ENCODE measurements at places on chromosomes 6 and 20.

DNA sequence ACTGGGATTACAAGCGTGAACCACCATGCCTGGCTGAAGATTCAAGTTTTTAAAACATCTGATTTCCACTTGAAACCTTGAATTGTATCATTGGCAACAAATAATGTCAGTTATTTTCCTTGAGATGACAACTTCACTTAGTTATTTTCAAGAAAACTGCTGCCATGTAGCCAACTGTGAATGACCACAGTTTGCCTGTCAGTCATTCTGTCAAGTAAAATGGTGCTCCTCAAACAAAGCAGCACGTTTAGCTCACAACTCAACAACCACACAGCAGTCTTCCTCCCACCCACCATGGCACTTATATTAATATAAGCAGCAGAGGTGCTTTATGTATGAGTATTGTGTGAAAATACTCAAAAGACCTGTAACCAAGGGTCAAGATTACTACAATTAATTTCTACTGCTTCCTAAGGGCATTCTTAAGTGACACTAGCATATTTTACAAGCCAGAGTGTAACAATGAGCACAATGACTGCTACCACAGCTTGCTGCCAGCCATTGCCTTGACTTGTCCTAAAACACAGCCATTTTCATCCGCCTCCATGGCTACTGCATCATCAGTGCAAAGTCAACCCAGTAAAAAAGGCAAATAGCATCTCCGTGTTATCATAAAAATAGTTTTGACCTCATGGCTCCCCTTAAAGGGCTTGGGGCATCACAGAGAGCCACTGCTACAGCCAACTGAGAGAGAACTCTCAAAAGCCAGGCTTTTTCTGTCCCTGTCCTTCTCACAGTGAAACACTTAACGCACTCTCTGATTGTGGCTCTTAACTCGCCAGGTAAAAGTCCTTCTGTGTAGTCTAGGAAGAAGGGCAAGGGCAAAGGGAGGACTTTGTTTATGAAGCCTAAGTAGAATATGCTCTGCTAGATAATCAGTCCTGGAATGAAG, 96.4 kb upstream of the TAB2 start:
- no peak for DNase-seq

GRCh38 chr6:72042088-72042487, 155.7 kb downstream of the RIMS1 start:
- no peak for DNase-seq

DNA sequence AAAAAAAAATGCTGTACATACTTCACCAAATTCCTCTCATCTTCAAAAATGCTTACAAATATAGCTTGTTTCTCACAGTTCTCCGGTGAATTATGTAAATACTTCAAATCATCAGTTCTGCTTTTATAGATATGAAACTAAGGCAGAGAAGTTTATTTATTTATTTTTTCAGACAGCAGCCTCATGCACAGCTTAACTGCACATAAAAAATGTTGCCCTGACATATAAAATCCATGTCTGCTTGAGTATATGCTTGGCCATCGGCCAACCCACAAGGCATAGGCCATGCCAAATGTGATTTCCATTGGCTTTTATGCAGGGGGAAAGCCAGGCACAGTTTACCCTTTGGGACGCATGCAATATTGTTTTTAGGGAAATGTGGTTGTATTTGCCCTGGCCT, 57.3 kb upstream of the PHACTR2 start:
- DNase-seq, result no peak

DNA sequence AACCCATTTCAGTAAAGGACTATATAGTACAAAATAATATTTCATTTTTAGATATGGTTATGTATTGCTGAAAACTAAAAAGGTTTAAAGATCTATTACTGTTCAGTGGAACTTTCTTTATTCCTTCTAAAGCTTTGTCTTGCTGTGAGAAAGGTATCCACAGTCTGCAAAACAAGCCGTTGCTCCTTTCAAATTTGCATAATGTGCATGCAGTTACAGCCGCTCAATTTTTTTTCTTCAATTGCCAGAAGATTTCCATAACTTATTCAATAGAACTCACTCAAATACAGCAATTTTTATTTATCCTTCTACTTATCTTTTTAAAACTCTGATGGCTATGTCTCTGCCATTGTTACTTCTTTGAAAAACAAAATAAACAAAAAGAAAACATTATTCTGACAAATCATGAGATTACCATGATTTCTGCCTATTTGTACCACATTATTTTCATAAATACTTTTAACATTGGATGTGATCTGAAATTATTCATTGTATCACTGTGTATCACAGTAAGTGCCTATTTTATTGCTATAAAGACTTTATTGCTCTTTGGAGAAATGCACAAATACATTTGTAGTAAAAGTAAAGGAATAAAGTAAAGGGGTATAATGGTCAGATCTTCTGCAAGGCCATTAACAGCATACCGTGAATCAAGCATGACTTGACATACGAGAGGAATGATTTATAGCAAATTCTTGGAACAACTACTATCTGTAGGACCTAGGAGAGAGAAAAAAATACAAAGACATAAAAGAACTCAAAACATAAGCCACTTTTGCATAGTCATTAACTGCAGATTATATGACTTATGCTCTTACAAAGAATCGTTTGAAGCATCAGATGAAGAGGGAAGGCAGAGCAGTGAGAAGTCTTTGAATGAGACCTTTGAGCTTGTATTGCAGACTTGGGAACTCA, 29.6 kb upstream of the HBS1L start:
- DNase-seq, result no peak

- DNase-seq, result no peak
Measured at GRCh38 chr6:24606200-24606930, 39.6 kb downstream of the KIAA0319 start.

DNA sequence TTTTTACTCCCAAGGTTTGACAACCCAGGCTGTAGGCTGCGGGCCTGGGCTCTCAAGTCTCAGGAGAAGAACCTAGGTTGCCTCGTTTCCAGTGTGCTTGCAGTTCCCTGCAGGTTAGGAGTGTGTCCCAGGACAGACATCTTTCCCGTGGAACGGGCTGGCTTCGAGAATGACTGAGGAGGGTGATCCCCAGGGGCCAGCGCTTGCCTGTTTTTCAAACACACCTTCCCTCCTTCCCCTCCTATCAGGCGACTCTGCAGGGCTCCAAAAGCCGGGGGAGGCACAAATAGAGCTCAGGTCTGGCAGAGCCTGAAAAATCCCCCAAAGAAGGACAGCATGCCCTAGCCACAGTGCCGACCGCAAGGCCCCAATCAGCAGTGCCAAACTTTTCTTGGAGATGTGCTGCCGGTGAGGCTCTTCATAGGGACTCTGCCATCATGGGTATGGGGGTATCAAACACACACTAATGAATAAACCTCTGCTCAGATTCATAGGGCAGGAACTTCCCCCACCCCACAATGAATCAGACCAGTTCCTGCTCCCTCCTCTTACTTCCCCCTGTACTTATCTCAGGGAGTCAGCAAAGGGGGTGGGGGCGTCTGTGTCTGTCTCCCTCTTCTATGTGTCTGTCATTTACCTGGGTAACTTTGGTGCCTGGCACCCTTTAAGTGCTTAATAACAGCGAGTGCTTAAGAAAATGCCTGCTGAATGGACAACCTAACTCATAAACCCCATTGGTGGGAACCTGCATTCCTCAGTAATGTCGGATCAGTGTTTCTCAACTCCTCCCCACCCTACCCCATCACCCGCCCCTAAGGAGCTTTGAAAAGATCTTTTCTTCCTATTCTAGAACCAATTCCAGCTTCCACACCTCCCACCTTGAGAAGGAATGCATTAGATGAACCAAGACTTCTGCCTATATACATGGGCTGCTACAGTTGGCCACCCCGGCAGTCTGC, 1.6 kb downstream of the KCNG1 start:
- DNase-seq, result no peak

DNA sequence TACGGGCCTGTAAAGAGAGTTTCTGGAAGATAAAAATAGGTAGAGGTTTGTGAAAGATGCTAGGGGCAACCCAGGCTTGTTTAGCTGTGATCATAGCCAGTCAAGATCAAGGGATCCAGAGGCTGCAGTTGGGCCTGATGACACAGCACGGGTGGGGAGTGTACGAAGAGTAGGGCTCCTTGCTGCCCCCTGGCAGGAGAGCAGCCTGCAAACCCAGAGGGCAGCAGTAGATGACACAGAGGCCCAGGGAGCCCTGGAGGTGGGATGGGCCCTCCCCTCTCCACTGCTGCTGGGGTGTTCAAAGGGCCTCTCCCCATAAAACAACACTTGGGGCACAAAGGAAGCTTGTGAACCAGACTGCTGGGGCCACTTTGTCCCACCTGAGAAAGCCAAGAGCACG, 47.2 kb downstream of the VEGFA start:
- DNase-seq, result peak; percentile 29

GRCh38 chr6:141483598-141484061, 649.1 kb upstream of the GJE1 start:
- DNase-seq, result no peak

DNA sequence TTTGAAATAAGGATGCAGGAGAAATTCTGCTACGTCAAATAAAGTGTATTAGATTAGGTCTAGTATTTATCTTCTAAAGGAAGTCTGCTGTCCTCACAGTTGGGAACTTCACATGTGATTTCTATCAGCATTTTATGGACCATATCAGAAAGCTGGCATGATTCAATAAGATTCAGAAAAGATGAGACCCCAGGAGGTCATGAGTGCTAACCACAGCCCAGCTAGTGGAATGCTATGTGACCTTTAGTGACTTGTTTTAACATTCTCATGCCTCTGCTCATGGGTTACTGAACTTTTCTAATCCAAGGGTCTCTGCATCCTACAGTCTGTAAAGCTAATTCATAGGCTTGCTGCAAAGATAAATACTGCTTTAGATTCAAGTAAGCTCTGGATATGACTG, 150.1 kb downstream of the GMPR start:
- DNase-seq, result no peak

DNA sequence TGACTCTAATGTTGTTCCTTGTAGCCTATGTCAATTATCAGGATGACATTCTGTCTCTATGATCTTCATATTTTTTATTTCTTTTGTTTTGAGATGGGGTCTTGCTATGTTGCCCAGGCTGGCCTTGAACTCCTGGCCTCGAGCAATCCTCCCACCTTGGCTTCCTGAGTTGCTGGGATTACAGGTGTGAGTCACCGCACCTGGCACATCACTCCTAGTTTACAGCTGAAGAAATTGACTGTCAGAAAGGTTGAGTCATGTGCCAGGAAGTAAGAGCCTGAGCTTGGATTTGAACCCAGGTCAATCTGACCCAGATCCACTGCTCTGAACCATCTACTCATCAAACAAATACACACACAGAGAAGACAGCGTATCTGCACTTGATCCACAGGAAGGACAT, 14.4 kb downstream of the PPP1R3G start:
- no peak for DNase-seq

GRCh38 chr6:14066782-14067406, 50.7 kb upstream of the CD83 start:
- DNase-seq, result no peak

DNA sequence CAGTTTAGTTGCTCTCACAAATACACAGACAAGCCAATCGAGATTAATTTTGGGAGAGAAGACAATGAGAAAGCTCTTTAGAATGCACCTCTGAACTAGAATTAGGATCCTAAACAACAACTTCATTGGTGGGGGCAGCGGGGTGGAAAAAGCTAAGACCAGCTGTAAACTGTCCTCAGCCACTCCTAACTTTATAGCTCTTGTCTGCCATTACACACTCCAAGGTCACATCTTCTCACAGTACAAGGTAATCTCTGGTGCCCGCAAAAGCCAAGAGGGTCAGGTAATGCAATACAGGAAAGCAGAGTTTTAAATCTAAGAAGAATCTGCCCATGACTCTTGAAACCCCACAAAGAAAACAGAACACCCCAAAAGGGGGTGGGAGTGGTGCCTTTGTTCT, 17.8 kb upstream of the IL22RA2 start:
- DNase-seq, result no peak

- no peak for DNase-seq
Measured at GRCh38 chr6:168136001-168136400, 57.0 kb upstream of the FRMD1 start.

DNA sequence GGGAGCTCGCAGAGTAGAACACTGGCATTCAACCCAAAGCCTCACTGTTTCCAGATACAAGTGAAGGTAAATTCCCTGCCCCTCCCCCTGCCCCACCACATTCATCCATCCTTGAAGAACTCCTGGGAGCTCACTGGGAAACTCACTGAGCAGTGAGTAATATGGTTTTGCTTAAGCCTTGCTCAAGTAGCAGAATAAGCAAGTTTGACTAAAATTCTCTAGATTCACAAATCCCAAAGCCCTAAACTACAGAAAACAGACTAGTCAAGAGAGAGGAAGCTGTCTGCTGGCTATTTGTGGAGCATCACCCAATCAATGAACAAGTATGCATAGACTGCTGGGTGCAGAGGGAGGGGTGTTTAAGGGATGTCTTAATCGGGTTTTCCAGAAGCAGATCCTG, 82.1 kb downstream of the UNC5CL start:
- no peak for DNase-seq

DNA sequence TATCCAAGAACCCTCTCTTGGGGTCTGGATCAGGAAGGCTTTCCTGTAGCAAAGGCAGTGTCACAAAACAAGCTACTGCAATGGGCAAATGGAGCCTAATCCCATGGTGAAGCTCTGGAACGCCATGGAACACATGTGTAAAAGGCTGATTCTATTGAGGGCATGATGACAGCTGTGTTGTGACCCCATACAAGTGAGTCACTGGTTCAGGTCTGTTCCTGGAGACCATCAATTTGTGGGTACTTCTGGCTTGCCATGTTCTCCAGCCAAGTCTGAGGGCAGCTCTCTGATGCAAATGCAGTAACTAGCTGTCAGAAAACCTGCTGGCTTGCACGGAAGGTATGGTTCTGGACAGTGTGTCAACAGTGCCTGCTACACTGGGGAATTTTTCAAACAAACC, 33.3 kb upstream of the ECHDC1 start:
- no peak for DNase-seq

DNA sequence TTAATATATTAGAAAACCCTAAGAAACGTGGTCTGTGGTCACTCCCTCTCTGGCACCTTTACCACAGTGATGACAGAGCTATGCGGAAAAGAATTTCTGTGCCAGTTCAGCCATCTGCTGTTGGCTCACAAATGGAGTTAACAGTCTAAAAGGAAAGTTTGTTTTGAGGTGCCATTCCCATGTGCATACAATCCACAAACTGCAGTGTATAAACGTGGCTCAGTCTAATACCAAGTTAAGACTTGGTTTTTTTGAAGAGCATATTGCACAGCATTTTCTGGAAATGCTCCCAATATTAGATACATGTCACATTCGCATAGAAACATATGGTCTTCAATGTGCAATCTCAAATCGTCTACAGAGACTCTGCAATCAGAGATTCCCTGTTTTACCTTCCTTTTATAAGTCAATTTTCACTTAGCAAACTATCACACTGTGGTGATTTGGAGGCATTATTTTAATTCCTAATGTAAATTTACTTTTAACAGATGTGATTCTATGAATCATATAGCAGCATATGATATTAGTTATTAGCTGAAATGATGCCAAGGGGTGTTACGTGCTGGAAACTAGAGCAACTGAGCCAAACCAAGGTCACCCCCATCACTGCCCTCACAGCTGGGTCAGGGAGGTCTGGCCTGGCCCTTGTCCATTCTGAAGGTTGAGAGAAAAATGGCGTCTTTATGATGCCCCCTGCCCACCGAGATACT, 383.5 kb downstream of the PRKN start:
- no peak for DNase-seq

- DNase-seq, result no peak
Measured at GRCh38 chr20:37734228-37734985, 40.6 kb downstream of the CTNNBL1 start.

GRCh38 chr6:67200626-67201403, 1434.3 kb upstream of the ADGRB3 start:
- no peak for DNase-seq

Measured in T-helper 2 cell (primary cell).